ENCODE measurements at places on chromosomes 16 and 17.

DNA sequence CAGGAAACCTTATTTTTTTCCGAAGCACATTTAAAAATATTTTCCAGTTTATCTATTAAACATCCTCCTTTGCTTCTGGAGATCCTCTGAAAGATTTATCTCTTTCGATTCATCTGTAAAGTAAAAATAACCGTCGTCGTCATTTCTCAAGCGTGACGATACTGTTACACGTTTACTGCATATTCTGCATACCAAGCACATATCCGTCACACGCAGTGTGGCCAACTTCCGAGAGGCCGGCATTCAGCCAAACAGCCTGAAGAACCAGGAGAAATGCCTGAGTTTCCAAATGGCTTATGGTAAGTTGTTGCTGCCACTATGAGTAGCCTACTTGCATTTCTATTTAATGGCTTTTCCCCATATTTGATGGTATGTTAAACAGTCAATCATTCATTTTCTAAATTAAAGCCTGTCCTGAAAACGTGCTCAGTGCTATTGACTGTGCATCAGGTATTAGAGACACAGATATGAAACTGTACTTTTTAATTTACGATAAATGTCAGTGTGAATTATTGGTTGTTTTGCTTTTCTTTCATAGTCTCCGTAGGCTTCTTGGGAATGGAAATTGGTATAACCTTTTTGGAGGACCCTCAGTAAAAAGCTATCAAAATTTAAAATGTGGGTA lies 275.7 kb downstream of the WWOX start:
- no peak for DNase-seq

GRCh38 chr16:56558024-56558747 lies 6.7 kb upstream of the MT4 start:
- no peak for DNase-seq

GRCh38 chr17:40191237-40192208 lies 14.3 kb downstream of the RAPGEFL1 start:
- DNase-seq: peak; percentile 48

DNA sequence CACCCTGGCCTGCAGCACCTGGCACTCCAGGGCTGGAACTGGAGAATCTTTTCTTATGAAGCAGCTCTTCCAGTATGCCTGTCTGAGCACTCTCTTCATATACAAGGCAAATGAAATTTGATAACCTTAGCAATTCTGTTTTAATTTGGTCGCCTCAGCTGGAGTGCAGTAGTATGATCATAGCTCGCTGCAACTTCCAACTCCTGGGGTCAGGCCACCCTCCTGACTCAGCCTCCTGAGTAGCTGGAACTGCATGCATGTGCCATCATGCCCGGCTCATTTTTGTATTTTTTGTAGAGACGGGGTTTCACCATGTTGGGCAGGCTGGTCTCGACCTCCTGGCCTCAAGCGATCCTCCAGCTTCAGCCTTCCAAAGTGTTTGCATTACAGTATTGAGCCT lies 140.8 kb upstream of the CHMP6 start:
- no peak for DNase-seq

- DNase-seq: no peak
Measured at GRCh38 chr16:8062677-8063076, 527.6 kb downstream of the TMEM114 start.

DNA sequence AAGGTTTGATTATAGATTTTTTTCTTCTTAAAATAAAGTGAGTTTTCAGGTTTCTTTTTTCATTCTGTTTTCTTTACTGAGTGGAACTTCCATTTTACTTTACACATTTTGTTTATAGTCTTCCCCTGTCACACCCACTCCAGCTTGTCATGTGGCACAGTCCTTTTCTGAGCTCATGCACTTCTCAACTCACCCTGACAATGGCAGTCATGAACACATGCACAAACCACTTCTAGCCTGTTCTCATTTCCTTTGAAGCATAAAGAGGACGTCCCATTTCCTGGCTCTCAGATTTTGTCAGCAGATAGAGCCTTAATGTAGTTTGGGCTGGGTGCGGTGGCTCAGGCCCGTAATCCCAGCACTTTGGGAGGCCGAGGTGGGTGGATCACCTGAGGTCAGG lies 168.0 kb downstream of the AHSP start:
- no peak for DNase-seq

- DNase-seq: no peak
Measured at GRCh38 chr17:64134216-64134970, 4.4 kb upstream of the ERN1 start.

- DNase-seq: no peak
Measured at GRCh38 chr16:47499080-47499699, 38.1 kb downstream of the PHKB start.

DNA sequence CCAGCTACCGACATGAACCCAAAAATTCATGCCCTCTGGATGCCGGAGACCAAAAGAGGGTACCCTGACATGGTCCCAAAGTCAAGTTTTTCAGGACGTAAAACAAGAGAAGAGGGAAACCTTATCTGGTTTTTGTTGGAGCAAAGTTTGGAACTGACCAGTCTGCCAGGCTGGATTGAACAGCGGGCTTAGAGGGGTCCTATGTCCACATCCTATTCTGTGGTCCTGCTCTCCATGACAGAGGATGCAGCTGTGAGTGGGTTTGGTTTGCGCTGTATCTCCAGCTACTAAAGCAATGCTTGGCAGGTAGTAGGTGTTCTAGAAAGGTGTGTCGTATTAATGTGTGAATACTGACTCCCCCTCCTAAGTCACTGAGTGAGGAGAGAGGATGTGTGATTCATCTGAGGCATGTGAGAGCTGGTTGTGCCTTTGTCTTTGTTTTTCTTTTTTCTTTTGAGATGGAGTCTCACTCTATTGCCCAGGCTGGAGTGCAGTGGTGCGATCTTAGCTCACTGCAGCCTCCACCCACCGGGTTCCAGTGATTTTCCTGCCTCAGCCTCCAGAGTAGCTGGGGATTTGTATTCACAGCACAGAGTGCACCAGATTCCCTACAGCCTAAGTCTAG lies 31.0 kb downstream of the PMM2 start:
- DNase-seq: no peak

All from SHP77 (cell line).